NCI-H2081 treated with DMSO at 0.1 percent for 48 hours (cell line): ENCODE measurements at places on chromosomes 3 and 15.

DNA sequence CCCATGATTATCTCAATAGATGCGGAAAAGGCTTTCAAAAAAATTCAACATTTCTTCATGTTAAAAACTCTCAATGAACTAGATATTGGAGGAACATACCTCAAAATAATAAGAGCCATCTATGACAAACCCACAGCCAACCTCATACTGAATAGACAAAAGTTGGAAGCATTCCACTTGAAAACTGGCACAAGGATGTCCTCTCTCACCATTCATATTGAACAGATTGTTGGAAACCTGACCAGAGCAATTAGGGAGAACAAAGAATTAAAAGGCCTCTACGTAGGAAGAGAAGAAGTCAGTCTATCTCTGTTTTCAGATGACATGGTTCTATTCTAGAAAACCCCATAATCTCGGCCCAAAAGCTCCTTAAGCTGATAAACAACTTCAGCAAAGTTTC, 274.5 kb upstream of the MANF start:
- no peak for DNase-seq

GRCh38 chr3:51386159-51386851, 1.2 kb downstream of the MANF start:
- DNase-seq = no peak

DNA sequence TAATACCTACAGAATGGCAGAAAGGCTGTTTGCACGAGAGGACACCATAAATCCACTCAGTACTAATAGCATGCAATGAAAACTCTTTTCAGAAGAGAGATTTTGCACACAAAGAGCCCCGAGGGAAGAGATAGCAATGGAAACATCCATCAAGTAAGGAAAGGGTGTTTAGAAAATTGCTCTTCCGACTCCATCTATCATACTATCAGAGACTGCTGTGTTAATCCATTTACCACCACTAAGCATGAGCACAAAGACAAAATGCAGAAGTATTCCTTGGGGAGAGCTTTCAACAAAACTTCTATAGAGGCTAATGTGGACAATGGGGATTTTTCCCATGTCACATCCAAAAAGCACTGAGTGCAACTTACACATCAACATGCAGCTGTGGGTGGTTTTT, 72.1 kb upstream of the PLAAT1 start:
- DNase-seq = no peak

DNA sequence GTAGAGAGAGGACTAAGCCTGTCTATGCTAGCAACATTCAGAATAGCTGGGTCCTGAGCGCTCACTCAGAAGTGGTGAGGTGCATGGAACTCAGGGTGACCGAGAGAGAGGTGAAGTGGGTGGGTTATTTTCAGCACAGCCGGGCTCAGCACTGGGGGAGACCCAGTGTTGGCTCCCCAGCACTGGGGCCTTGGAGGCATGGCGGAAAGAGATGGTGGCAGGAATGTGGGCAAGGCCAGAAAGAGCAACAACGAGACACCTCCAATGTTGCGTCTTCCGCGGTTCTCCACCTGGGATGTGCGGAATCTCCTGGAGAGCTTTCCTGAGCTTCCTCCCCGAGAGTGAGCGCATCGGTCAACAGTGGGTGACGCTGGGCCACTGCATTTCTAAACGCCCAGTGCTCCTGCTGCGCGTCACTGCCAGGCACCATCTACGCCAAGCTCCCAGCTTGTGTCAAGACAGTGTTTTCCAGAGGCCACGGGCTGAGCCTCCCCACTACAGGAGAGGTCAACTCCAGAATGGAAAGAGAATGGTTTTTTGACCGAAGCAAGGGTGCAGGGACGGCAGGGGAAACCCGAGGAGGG, 148.4 kb downstream of the ADAMTS17 start:
- no peak for DNase-seq

DNA sequence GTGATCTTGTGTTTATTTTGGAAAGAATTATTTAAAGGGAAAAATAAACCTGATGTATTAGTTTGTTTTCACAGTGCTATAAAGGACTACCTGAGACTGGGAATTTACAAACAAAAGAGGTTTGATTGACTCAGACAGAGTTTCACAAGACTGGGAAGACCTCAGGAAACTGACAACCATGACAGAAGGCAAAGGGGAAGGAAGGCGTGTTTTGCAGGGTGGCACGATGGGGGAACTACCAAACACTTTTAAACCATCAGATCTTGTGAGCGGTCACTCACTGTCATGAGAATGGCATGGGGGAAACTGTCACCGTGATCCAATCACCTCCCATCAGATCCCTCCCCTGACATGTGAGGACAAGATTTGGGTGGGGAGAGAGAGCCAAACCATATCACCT, 87.0 kb downstream of the TP63 start:
- DNase-seq = no peak

DNA sequence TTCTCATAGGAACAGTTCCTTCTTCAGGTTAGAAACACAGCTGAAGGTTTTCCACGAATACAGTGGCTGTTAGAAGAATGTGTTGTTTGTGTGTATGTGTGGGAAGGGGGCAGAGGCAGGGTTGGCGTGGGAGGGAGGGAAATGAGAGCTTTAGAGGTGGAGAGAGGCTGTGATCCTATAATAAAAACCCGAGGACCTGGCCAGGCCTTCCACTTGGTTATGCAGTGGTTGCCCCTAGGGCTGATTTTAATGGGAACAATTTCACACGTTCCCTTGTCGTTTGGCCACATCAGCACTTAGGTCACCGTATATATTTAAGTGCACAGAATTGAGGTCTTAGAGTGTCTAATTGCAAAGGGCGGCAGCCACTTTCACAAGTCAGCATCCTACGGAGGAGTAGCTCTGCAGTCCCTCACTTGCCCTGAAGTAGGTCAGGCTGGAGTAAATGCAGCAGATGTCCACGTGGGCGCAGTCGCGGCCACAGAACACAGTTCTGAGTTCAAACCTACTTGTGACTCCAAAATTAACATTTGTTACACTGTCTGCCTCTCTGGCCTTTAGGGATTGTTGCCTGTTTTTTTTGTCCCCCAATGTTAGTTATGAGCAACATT, 85.6 kb downstream of the PDCD6IP start:
- DNase-seq = no peak

DNA sequence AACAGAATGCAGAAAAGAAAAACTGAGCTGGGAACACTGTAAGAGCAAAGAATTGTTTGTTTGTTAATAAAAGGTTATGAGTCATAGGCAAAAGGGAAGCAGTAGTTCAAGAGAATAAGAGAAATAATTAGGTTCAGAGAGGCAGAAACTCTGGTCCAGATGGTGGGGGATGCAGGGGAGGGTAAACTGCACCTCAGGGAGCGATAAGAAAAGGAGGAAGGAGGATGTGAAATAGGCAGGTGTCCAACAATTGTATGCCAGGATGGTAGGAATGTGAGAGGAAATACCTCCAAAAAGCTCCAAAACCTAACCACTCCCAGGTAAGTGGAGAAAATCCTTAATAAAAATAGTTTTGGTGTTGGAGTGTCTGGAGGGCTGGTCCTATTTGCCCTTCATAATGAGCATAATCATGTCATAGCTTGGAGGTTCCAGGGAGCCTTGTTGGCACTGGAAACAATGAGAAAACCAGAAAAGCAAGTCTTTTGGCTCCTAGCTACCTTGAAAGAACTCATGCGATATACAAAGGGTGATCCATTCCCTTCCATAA, 405.4 kb upstream of the TBL1XR1 start:
- no peak for DNase-seq

GRCh38 chr15:72685301-72685924, 569 bp downstream of the HIGD2B start:
- DNase-seq = no peak

DNA sequence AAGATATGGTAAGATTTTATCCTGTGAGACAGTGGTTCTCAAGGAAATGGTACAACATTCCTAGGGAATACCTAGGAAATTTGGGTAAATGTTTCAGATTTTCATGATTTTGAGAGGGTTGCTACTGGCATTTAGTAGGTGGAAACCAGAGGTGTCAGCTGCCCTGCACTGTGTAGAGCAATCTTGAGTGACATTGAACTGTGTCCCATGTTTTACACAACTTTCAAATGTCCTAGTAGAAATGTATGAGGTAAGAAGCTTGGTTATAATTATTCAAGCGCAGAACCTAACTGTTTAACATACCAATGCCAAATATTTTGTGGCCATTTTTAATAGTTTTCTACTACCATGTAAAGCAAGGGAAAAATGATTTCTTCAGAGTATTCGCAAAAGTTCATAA, 120.4 kb downstream of the GADL1 start:
- DNase-seq = no peak

- peak; percentile 22 for DNase-seq
These were observed 984.1 kb downstream of the EPHA3 start for GRCh38 chr3:90091549-90091948.

DNA sequence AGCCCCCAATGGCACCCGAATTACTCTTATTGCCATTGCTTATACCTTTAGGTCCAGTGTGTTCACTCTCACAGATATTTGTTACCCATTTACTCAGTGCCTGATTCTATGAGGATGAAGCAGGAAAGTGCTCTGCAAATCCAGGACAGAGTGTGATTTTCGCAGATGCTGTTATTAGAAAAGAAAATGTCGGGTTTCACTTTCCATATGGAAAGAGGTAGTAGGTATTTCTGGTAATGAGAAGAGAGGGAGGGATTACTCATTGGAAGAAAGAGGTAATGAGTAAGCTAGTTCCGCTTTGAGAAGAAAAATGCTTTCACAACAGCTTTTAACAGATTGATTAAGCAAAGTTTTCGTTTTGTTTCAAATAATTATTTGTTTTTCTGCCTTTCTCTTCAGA, 336.3 kb upstream of the CFAP20DC start:
- no peak for DNase-seq

DNA sequence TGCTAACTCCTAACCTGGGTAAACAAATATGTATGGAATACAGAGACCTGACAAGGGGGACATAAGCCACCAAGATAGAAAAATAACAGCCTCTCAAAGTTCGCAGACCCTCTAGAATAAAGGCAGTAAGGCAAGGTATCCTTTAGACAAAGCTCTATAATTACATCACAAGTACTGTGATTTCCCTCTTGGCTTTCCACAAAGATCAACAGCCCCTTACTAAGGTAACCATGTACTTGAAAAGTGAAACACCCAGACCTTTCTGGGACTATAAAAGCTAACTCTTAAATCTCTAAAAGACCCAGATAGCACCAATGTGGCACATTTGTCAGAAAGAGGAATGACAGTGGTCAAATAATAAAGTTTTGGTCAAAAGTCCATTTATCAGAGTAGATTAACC, 51.9 kb downstream of the TBL1XR1 start:
- no peak for DNase-seq

GRCh38 chr15:66760968-66761725, 59.1 kb downstream of the SMAD6 start:
- no peak for DNase-seq

DNA sequence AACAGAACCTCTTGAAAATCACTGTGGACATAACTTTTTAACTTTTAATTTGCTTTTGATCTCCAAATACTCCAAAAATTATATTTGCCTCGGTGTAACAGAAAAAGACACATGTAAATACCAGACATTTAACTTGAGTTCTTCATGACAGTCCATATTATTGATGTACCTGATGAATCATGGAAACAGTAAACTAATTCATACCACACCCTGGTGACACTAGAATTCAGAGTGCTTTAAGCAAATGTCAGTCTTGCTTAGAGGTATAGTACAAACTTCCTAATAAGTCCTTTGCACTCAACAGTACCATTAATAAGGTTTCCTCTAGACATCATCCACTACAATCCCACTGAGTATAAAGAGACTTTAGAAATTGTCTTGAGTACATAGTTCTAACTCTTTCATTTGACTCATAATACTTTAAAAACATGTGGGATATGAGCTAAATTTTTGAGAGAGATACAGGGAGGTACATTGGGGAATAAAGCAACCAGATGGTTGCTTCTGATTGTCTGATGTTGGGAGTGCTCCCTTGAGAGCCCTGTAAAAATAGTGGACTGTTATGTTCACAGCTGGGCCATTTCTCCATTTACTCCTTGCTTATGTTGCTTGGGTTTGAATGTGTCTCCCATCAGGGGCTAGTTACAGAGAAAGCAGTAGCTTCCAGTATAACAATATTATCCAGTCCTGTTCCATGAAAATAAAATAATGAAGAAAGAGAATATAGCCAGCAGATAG, 175.7 kb downstream of the ALCAM start:
- DNase-seq = no peak

DNA sequence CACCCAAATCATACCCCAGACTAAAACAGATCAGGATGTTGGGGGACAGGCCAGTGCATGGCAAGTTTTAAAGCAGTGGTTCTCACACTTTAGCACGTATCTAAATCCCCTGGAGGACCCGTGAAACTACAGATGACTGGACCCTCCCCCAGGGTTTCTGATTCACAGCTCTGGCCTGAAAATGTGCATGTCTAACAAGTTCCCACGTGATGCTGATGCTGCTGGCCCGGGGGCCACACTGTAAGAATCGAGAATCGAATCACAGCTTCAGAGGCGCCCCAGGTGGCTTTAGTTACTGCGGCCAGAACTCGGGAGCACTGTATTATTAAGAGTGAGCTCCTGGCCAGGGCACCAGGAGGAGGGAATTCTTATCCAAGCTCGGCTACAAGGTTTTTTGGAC, 11.6 kb downstream of the ADAMTS17 start:
- no peak for DNase-seq

DNA sequence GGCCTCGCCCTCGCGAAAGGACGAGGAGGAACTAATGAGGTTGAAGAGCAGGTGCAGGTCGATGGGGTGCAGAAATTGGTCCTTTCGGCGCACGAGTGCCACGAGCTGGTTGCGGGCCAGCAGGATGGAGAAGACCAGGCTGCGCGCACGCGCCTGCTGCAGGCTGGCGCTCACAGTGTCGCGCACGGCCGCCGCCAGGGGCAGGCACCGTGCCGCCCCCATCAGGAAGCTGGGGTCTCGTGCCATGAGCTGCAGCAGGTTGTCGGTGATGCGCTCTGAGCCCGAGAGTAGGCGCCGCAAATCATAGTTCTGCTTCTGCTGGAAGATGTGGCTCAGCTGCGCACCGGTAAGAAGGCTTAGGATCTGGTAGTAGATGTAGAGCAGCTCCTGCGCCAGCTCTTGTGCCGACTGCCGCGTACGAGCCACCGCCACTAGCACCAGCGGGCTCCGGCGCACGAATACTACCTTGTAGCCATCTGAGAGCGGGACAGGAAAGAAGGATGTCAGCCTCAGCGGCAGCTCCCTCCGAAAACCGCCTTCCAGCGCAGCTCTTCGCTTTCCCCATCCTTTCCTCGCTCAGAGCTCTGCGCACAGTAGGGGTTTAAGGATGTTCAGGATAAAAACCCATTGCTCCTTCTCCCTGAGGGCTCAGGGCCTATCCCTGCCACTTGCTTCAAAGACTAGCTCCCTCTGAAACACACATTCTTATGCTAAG, 6.9 kb upstream of the MST1R start:
- no peak for DNase-seq

GRCh38 chr15:31153531-31153930, 52.0 kb upstream of the TRPM1 start:
- DNase-seq = no peak

DNA sequence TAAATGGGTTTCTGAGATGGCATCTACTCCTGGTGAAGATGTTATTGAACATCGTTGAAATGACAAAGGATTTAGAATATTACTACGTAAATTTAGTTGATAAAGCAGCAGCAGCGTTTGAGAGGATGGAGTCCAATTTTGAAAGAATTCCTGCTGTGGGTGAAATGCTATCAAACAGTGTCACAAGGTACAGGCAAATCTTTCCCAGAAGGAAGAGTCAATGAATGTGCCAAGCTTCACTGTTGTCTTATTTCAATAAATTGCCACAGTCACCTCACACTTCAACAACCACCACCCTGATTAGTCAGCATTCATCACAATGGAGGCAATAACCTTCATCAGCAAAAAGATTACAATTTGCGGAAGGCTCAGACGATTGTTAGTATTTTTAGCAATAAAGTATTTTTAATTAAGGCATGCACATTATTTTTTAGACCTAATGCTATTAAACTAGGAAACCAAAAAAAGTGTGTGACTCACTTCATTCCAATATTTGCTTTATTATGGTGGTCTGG, 142.8 kb downstream of the UNC13C start:
- DNase-seq = no peak
